Stimulated activated CD8-positive, alpha-beta memory T cell treated with anti-CD3 and anti-CD28 coated beads, Interleukin-15, amount 100 ng/mL, for 24 hours (primary cell): ENCODE measurements at places on chromosomes 1 and 21.

- no peak for DNase-seq
Observed at GRCh38 chr1:50095716-50096115, 13.0 kb upstream of the ELAVL4 start.

GRCh38 chr1:55640708-55641473, 425.7 kb upstream of the USP24 start:
- DNase-seq = no peak

- no peak for DNase-seq
Observed at GRCh38 chr1:173270243-173270642, 63.1 kb upstream of the TNFSF4 start.

- DNase-seq = no peak
Observed at GRCh38 chr1:216223486-216223885, 199.8 kb downstream of the USH2A start.

DNA sequence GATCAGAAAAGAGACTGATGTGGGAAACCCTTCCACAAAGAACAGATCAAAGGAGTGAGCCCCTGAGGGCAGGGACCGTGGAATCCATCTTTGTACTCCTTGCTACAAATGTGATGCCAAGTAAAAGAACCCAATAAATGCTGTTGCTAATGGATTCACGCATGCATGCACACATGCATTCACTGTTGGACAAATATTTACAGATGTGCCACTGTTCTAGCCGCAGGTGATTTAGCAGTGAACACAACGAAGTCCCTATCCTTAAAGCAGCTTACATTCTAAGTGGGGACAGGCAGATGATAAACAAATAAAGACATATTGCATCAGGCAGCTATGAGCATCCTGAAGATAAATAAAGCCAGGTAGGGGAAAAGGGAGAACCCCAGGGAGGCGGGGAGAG, 67.8 kb downstream of the ITPKB start:
- DNase-seq = no peak

DNA sequence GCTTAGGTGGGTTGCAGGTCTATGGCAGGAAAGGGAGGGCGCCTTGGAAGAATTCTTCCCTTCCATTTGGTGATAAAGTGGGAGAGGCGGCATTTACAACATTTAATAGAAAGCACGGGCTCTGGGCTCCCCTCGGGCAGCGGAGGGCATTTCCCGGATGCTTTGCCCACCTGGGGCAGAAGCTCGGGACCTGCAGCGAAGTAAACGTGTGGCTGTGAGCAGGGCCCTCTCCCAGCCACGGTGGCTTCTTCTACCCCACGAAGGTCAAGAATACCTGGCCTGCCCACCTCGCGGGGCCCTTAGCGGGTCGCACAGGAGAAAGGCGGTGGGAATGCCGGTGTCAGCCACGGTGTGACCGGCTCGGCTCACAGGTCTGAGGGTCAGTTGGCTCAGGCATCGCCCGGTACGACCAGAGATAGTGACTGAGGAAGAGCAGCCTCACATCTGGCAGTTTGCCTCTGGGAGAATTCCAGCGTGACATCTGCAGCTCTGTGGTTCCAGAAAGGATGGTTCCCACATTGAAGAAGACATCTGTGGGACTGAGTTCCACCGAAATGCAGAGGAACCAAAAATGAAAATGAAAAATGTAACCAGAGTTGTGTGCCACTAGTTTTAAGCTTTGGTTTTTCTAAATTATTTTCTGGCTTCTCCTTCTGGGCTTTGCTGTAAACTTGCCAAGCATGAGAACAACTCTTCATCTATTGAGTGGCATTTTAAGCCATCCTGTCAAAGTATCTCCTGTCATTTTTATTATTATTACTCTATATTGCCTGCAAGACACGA, 720 bp upstream of the F3 start:
- DNase-seq = no peak

DNA sequence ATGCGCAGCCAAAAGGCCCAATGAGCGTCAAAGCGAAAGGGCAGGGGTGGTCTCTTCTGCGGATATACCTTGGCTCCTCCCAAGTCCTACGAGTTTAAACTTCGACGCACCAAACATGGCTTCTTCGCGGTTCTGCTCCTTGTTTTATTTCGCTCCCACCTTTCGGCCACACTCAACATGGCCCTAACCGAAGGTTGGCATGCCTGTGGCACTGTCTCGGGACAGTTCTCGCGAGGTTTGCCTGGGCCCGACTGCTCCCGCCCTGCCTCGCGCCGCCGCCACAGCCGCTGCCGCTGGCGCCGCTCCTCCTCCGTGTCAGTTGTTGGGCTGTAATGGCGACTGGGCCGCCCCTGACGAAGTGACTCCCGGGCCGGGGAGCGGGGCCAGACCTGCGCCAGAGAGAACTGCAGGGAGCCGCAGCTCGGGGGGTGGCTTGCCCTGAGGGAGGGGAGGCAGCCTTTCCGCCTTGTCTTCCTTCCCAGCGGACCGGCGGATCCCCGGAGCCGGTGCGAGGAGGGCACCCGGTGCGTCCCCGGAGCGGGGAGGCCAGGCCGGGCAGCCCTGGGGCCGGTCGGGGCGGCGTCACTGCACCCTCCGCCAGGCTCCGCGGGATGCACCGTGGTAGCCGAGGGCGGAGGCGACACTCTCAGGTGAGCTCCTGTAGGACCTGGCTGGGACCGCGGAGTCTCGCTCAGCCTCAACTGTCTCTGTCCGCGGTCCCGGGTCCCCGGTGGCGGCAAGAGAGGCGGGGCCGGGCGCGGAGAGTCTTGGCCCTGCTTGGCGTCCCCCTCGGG, at the start of gene CEP350:
Gene CEP350 (plus strand): TSS at position 318 of the 794 bp plus-strand sequence. CDS start 31,372 bp downstream, outside the sequence.
- DNase-seq = peak; percentile 82
